ENCODE measurements at places on chromosomes 4 and X. TPM values are rescaled to one million over a fixed set of nuclear protein-coding genes. Genes with fewer than 3 reads are reported as not detected.

RNF212 gene
- polyA plus RNA-seq = 0.68 TPM

DUX4 gene
- not detected for polyA plus RNA-seq

VCX3B gene
- polyA plus RNA-seq = not detected

GLRA3 gene
- 0.98 TPM for polyA plus RNA-seq

BMX gene
- polyA plus RNA-seq = not detected

C1GALT1C1 gene
- 14.9 TPM for polyA plus RNA-seq

COL4A6 gene
- polyA plus RNA-seq = not detected

CNGA1 gene
- not detected for polyA plus RNA-seq

FSTL5 gene
- polyA plus RNA-seq = not detected

CENPVL1 gene
- not detected for polyA plus RNA-seq

HPGDS gene
- polyA plus RNA-seq = not detected

PAGE1 gene
- not detected for polyA plus RNA-seq

RNF175 gene
- not detected for polyA plus RNA-seq

MAGEB6B gene
- polyA plus RNA-seq = not detected

CACNA1F gene
- not detected for polyA plus RNA-seq

NPY2R gene
- not detected for polyA plus RNA-seq

NXF2B gene
- not detected for polyA plus RNA-seq

INTU gene
- 0.11 TPM for polyA plus RNA-seq

ZFP92 gene
- polyA plus RNA-seq = 0.21 TPM

ZNF182 gene
- 6.2 TPM for polyA plus RNA-seq

SSX2B gene
- not detected for polyA plus RNA-seq

RNF128 gene
- polyA plus RNA-seq = not detected

ARR3 gene
- polyA plus RNA-seq = not detected

GAB1 gene
- 2.1 TPM for polyA plus RNA-seq

PDLIM3 gene
- 0.13 TPM for polyA plus RNA-seq

MTM1 gene
- 15.0 TPM for polyA plus RNA-seq

CT55 gene
- not detected for polyA plus RNA-seq

TBC1D9 gene
- 59.4 TPM for polyA plus RNA-seq

TMSB15B gene
- polyA plus RNA-seq = 13.8 TPM

BANK1 gene
- 599 TPM for polyA plus RNA-seq
